Activated T-cell treated with anti-CD3 and anti-CD28 coated beads, Interleukin-2, amount 50 U/mL, for 72 hours (primary cell): ENCODE measurements at places on chromosomes 6 and 20. TPM values are rescaled to one million over a fixed set of nuclear protein-coding genes. Genes with fewer than 3 reads are reported as not detected.

C20orf202 gene
- total RNA-seq = not detected

CPNE5 gene
- total RNA-seq = 2.6 TPM

HSPA1L gene
- total RNA-seq = 3.1 TPM

RIPOR3 gene
- 0.14 TPM for total RNA-seq

GMPR gene
- not detected for total RNA-seq

PTGIS gene
- 1.8 TPM for total RNA-seq

DBNDD2 gene
- 43.4 TPM for total RNA-seq

PRR18 gene
- not detected for total RNA-seq

GNMT gene
- total RNA-seq = 0.69 TPM

MCHR2 gene
- total RNA-seq = not detected

MROH8 gene
- total RNA-seq = 5.0 TPM

RSPH3 gene
- 6.1 TPM for total RNA-seq

KCNQ5 gene
- 9.8 TPM for total RNA-seq

PRR3 gene
- total RNA-seq = 31.8 TPM

CAGE1 gene
- 0.25 TPM for total RNA-seq

TBX18 gene
- total RNA-seq = not detected

PXDC1 gene
- 0.94 TPM for total RNA-seq

KCNK5 gene
- 14.7 TPM for total RNA-seq

GSTA2 gene
- total RNA-seq = not detected

TP53TG5 gene
- 0.67 TPM for total RNA-seq

PREX1 gene
- total RNA-seq = 112 TPM

MUC22 gene
- total RNA-seq = not detected

SPDEF gene
- 0.34 TPM for total RNA-seq

PPP2R5D gene
- total RNA-seq = 60.5 TPM

MYB gene
- total RNA-seq = 91.4 TPM
